ENCODE measurements at places on chromosomes 2 and 18.

DNA sequence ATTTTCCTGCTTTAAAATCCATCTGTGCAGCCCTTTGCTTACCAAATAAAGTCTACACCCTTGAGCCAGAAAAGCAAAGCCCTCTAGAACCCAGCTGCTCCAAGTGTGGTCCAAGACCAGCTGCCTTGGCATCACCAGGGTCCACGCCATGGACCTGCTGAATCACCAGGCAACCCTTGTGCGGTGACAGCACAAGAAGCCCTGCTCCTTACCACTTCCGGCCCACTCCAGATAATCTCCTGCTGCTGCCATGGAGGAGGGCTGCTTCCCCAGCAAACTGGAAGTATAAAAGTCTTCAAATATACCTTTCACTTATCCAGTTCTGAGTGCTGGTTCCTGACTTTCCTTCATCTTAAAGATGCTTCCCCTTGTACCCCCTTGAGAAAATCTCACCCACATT is 106.0 kb upstream of the PKDCC start:
- H3K36me3 ChIP-seq, result no peaks in the 10 kb centered on the region
- no peak for DNase-seq
- H3K27ac ChIP-seq, result no peak overlapping the region
- no peak overlapping the region for H3K4me3 ChIP-seq
- peaks cover 22% of the 10 kb centered on the region for H3K27me3 ChIP-seq

DNA sequence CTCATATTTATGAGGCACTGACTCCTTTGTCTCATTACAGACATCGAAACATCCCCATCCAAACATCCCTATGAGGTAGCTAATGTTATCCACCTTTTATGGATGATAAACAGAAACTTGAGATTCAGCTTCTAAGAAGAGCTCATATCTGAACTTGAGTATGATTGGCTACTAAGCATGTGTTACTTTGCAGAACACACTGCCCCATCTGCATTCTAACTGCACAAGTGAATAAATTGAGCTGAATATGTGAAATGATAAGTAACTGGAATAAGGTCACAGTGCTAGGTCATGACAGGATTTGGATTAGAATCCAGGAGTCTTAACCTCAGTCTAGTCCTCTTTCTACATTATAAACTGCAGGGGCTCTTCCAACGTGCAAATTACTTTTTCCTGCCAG is 172.7 kb downstream of the SETBP1 start:
- H3K4me3 ChIP-seq, result no peak overlapping the region
- no peak for DNase-seq
- H3K4me1 ChIP-seq, result no peaks in the 10 kb centered on the region
- H3K27me3 ChIP-seq, result no peaks in the 10 kb centered on the region
- no peaks in the 10 kb centered on the region for H3K36me3 ChIP-seq

DNA sequence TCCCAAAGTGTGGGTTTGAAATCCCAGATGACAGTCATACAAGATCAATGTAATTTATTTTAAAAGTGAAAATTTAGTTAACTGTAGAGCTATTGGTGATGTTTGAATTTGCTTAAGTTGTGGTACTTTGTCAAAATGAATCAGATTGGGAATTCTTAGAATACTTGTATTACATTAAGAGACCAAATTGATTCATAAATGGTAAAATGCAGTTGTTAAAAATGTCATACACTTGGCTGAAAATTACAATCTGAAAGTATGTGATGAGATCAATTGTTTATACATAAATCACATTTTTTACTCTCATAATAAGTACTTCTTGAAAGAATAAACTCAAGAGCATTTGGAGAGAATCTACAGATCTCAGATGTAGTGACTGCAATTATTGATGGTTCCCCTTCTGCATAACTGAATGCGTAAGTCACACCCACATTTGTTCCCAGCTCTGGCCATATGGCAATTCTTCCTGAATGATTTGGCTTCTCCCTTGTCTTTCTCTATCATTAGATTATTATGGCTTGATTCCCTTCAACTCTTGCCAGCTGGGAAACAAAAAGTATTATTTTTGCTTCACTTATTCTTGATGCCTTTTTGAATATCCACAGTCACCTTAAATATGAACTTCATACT is 558.5 kb downstream of the CPS1 start:
- H3K4me1 ChIP-seq, result no peaks in the 10 kb centered on the region
- no peak overlapping the region for H3K4me3 ChIP-seq
- no peaks in the 10 kb centered on the region for H3K36me3 ChIP-seq
- no peaks in the 10 kb centered on the region for H3K27me3 ChIP-seq
- H3K27ac ChIP-seq, result no peak overlapping the region
- DNase-seq, result no peak

DNA sequence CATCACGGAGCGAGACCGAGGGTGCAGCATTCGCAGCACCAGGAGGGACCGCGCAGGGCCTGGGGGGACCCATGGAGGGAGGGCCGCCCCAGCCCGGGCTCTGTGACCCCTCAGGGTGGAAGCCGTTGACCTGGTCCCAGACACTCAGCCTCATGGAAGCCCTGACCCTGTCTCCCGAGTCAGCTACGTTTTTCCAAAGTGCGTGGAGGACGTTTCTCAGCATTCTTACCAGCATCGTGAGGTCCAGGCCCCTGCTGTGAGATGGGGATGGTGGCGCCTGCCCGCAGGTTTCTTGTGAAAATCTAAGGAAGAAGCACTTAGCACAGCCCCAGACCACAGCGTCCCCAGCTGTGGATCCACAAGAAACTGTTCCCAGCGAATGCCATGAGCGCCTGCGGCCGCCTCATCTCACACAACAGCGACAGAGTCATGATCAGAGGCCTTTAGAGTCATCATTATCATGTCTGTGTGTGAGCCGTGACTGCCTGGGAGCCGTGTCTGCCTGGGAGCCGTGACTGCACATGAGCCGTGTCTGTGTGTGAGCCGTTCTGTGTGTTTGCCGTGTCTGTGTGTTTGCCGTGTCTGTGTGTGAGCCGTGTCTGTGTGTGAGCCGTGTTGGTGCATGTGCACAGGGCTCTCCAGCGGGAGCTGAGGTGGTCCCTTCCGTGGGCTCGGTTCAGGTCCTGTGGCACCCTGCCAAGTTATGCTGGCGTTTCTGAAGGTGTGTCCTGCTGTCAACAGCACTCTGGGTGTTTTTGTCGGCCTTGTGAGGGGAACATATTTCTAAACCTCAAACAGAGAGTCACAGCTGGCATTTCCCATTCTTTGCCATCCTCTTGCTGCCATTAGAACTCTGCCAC is 49.2 kb upstream of the KCNG2 start:
- peaks cover 3% of the 10 kb centered on the region for H3K36me3 ChIP-seq
- H3K27ac ChIP-seq, result no peak overlapping the region

DNA sequence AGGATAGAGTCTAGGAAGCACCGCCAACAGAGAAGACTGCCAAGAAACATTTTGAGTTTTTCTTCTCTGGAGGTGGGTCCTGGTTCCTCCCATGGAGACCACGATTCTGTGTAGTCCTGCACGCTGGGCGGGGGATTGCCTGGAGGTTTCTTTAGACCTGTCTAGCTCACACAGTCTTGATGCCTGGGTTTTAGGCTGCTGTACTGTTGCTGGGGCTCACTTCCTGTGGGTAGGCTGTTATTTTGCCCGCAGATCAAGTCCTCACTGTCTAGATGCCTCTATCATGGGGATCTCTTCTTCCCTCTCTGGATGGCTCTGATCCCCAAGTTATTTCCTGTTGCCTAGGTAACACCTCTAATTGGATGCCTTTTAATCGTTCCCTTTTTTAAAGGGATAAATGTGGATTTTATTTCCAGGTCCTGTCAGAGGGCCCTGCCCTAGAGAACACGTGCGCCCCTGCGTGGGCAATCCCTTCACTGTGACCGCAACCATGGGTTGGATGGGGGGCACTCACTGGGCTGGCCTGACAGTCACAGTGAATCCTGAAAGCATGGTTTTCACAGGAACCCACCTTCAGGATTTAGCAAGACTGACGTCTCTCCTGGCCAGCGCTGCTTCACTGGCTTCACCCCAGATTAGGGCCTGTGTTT is 115.7 kb downstream of the MSH2 start:
- H3K4me1 ChIP-seq, result no peaks in the 10 kb centered on the region
- no peak overlapping the region for H3K4me3 ChIP-seq
- DNase-seq, result no peak
- H3K36me3 ChIP-seq, result no peaks in the 10 kb centered on the region

- H3K4me3 ChIP-seq, result no peak overlapping the region
- peak; percentile 70 for DNase-seq
- H3K36me3 ChIP-seq, result no peaks in the 10 kb centered on the region
These were observed 8.1 kb upstream of the SOS1 start for GRCh38 chr2:39128919-39129391.

GRCh38 chr2:51553476-51553875 is 521.5 kb upstream of the NRXN1 start:
- no peaks in the 10 kb centered on the region for H3K36me3 ChIP-seq
- no peak overlapping the region for H3K27ac ChIP-seq
- no peaks in the 10 kb centered on the region for H3K4me1 ChIP-seq
- no peaks in the 10 kb centered on the region for H3K27me3 ChIP-seq

DNA sequence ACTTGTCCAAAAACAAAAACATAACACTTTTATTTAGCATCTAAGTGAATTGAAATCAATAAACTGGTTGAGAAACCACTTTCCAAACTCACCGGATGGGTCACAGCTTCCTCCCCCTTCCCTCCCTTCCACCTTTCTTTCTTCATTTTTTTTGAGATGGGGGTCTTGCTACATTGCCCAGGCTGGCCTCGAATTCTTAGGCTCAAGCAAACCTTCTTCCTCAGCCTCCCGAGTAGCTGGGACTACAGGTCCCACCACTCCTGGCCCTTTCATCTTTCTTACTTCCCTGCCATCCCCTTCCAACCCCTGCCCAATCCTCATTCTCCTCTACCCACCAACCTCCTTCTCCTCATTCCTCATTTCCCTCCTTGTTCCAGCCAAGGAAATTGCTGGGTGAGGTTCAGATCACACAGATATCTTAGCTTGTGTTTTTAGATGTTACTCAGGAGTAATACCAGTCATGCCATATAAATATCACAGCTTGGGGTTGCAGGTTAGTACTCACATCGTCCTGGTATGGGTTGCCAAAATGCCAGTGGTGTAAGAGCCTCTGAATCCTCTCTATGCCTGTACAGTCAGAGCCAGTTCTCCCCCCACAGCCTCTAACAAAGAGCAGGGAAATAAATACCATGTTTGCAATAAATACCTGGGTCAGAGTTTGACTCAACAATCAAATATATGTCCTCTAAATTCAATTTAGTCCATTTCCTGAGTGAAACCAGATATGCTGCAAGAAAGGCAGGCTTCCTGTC is 132.7 kb upstream of the NDUFV2 start:
- no peak overlapping the region for H3K4me3 ChIP-seq
- no peaks in the 10 kb centered on the region for H3K27me3 ChIP-seq
- peaks cover 19% of the 10 kb centered on the region for H3K4me1 ChIP-seq
- no peak for DNase-seq

- no peaks in the 10 kb centered on the region for H3K27me3 ChIP-seq
- no peak overlapping the region for H3K4me3 ChIP-seq
- H3K36me3 ChIP-seq, result peaks cover 26% of the 10 kb centered on the region
- no peak for DNase-seq
- H3K4me1 ChIP-seq, result no peaks in the 10 kb centered on the region
- H3K27ac ChIP-seq, result no peak overlapping the region
These were observed 32.3 kb downstream of the ZCCHC2 start for GRCh38 chr18:62555135-62555534.

DNA sequence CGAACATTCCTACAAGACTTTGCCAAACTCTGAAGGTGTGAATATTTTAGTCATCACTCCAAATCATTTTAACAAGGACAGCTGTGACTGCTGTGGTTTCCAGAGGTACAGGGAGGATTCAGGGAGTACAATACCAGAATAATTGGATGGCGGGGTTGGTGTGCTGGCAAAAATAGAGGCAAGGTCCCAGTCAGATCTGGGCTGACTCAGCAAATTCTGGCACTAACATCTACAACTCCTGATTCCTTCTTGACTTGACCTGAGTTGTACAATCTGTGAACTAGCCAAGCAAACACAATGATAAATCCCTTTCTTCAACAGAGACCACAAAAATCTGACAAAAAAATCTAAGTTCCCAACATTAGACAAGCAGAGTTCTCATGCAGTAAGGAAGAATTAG is 40.4 kb downstream of the RMP24 start:
- no peak for DNase-seq
- no peak overlapping the region for H3K4me3 ChIP-seq
- H3K36me3 ChIP-seq, result no peaks in the 10 kb centered on the region
- H3K4me1 ChIP-seq, result no peaks in the 10 kb centered on the region
- no peaks in the 10 kb centered on the region for H3K27me3 ChIP-seq

- no peaks in the 10 kb centered on the region for H3K27me3 ChIP-seq
- no peak for DNase-seq
- no peak overlapping the region for H3K27ac ChIP-seq
- no peaks in the 10 kb centered on the region for H3K4me1 ChIP-seq
- H3K4me3 ChIP-seq, result no peak overlapping the region
These were observed 737.6 kb downstream of the LRP1B start for GRCh38 chr2:141393214-141393545.

GRCh38 chr2:141439524-141439923 is 691.3 kb downstream of the LRP1B start:
- no peaks in the 10 kb centered on the region for H3K27me3 ChIP-seq
- no peaks in the 10 kb centered on the region for H3K4me1 ChIP-seq
- DNase-seq, result no peak
- no peak overlapping the region for H3K27ac ChIP-seq
- no peaks in the 10 kb centered on the region for H3K36me3 ChIP-seq

DNA sequence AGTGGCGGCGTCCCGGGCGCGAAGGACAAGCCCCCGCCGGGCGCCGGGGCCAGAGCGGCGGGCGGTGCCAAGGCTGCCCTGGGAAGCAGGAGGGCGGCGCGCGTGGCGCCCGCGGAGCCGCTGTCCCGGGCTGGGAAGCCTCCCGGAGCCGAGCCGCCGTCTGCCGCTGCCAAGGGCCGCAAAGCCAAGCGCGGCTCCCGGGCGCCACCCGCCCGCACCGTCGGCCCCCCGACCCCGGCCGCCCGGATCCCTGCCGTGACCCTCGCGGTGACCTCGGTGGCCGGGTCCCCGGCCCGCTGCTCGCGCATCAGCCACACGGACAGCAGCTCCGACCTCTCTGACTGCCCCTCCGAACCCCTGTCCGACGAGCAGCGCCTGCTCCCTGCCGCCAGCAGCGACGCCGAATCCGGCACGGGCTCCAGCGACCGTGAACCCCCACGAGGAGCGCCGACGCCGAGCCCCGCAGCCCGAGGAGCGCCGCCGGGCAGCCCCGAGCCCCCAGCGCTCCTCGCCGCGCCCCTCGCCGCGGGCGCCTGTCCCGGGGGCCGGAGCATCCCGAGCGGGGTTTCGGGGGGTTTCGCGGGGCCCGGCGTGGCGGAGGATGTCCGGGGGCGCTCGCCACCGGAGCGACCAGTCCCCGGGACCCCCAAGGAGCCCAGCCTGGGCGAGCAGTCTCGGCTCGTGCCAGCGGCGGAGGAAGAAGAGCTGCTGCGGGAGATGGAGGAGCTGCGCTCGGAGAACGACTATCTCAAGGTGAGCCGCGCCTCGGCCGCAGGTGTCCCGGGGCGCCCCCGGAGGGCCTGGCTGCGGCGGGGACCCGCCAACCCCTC is 820 bp downstream of the MTCL1 start:
- H3K4me1 ChIP-seq, result peaks cover 54% of the 10 kb centered on the region
- H3K27ac ChIP-seq, result no peak overlapping the region
- H3K36me3 ChIP-seq, result no peaks in the 10 kb centered on the region
- H3K27me3 ChIP-seq, result no peaks in the 10 kb centered on the region
